ENCODE measurements at places on chromosomes 12 and 14. TPM values are rescaled to one million over a fixed set of nuclear protein-coding genes. Genes with fewer than 3 reads are reported as not detected.

Gene TPH2
- total RNA-seq = not detected

Gene HDAC7
- total RNA-seq = 34.9 TPM

Gene MTRFR
- 16.9 TPM for total RNA-seq

Gene RERGL
- not detected for total RNA-seq
